ENCODE measurements at places on chromosomes 6 and 20.

GRCh38 chr20:32611286-32611685 is 26.2 kb upstream of the NOL4L start:
- DNase-seq = no peak

- DNase-seq = no peak
Measured at GRCh38 chr20:23410916-23411695, 10.2 kb downstream of the NAPB start.

DNA sequence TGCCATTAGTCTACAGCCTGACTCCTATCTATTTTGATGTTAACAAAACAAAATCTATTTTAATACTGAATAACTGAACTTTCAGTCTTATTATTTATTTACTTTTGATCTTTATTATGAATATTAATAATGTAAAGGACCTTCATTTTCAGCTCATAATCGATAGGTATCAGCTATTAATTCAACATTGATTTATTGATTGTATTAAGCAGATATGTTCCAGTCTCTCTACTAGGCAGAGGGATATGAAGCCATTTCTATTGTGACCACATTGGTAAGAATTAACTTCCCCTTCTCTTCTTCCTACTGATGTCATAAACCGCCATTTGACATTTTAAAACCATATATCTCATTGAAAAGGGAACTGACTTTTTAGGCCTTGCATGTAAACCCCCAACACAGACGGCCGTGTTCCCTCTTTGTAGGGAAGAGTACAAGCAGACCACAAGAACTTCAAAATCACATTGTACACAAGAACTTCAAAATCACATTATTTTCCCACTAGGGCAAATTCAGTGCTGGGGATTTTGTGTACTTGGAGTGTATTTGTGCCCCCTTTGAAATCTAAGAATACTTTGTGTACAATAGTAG is 69.5 kb upstream of the FABP7 start:
- no peak for DNase-seq

GRCh38 chr20:61934716-61935530 is 130.8 kb downstream of the TAF4 start:
- DNase-seq = no peak

- no peak for DNase-seq
Measured at GRCh38 chr6:56385981-56386593, 138.7 kb upstream of the COL21A1 start.

DNA sequence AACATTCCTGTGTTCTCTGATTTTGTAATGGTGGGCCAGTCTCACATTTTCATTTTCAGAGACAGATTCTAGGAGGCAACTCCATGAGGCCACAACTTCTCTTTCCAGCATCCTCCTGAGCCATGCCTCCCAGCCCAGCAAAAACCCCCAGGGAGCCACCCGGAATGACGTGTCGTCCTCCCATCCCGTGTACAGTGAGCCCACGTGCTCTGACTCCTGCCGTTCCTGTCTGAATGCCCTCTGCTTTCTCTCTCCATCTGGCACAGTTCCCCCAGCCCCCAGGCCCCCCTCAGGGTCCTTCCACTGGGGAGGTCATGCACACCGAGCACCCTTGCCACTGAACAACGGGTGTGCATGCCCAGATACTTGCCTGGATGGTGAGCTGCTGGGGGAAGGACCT is 38.0 kb downstream of the C20orf203 start:
- no peak for DNase-seq

All from CD4-positive, alpha-beta T cell treated with Interleukin-12 subunit alpha and Interleukin-12 subunit beta, for 1 hour (primary cell).